ENCODE measurements at places on chromosomes 7 and 10. TPM values are rescaled to one million over a fixed set of nuclear protein-coding genes. Genes with fewer than 3 reads are reported as not detected.

The DNA2 gene
- 4.2 TPM for total RNA-seq

The MDFIC gene
- 31.3 TPM for total RNA-seq

The TMEM229A gene
- not detected for total RNA-seq

The CDH23 gene
- 29.3 TPM for total RNA-seq

The ALOX5 gene
- total RNA-seq, result 338 TPM

The C10orf95 gene
- 18.0 TPM for total RNA-seq

The AFAP1L2 gene
- 2.6 TPM for total RNA-seq

The CLDN4 gene
- total RNA-seq, result 222 TPM

The PDE6C gene
- total RNA-seq, result not detected

The SEMA3C gene
- total RNA-seq, result 30.7 TPM

The GIMAP2 gene
- 23.0 TPM for total RNA-seq

The MSS51 gene
- 1.7 TPM for total RNA-seq

The ZNF783 gene
- total RNA-seq, result 46.1 TPM

The CACNA2D1 gene
- total RNA-seq, result 6.7 TPM

The SYNPO2L gene
- 0.84 TPM for total RNA-seq

The STOX1 gene
- total RNA-seq, result 2.1 TPM

The AASS gene
- total RNA-seq, result 38.0 TPM

The SUN3 gene
- total RNA-seq, result not detected

The TYW1B gene
- 3.2 TPM for total RNA-seq

The NSUN5 gene
- total RNA-seq, result 19.4 TPM

The ADARB2 gene
- 2.4 TPM for total RNA-seq

The UPF2 gene
- total RNA-seq, result 16.0 TPM

The HOXA6 gene
- not detected for total RNA-seq

The OR13A1 gene
- not detected for total RNA-seq

The HMX3 gene
- total RNA-seq, result not detected

The ASB10 gene
- not detected for total RNA-seq

The FZD8 gene
- 11.6 TPM for total RNA-seq

The SPDYE5 gene
- total RNA-seq, result not detected

The SEMA3A gene
- 3.7 TPM for total RNA-seq

The TFR2 gene
- 0.91 TPM for total RNA-seq

The CNTNAP2 gene
- total RNA-seq, result 0.44 TPM

The PTF1A gene
- total RNA-seq, result not detected

The CYP2C19 gene
- 0.14 TPM for total RNA-seq

The GJD4 gene
- total RNA-seq, result not detected

The DNAJB9 gene
- total RNA-seq, result 18.0 TPM

The LAMB4 gene
- total RNA-seq, result 0.79 TPM

The AKR1C1 gene
- 42.1 TPM for total RNA-seq

The PLEKHS1 gene
- total RNA-seq, result 0.14 TPM

The C10orf53 gene
- total RNA-seq, result not detected

The AQP1 gene
- total RNA-seq, result 914 TPM

The POU6F2 gene
- 0.22 TPM for total RNA-seq

The TDRD1 gene
- total RNA-seq, result 0.15 TPM

The ARHGEF35 gene
- 13.2 TPM for total RNA-seq

The LRRC18 gene
- total RNA-seq, result 3.0 TPM

The XRCC2 gene
- 0.46 TPM for total RNA-seq

The CYP2E1 gene
- not detected for total RNA-seq

The COL13A1 gene
- 15.1 TPM for total RNA-seq

The ACSM6 gene
- not detected for total RNA-seq

The HOXA4 gene
- total RNA-seq, result 8.5 TPM

The CYP3A7 gene
- total RNA-seq, result not detected

The SORBS1 gene
- 116 TPM for total RNA-seq

The AOC1 gene
- total RNA-seq, result not detected

The POMZP3 gene
- 9.7 TPM for total RNA-seq

The SFTPA1 gene
- total RNA-seq, result 8,320 TPM

The ACTR3C gene
- total RNA-seq, result 38.1 TPM

The FAM25C gene
- total RNA-seq, result not detected
